MM.1S (cell line): ENCODE measurements at places on chromosomes 7 and 10.

DNA sequence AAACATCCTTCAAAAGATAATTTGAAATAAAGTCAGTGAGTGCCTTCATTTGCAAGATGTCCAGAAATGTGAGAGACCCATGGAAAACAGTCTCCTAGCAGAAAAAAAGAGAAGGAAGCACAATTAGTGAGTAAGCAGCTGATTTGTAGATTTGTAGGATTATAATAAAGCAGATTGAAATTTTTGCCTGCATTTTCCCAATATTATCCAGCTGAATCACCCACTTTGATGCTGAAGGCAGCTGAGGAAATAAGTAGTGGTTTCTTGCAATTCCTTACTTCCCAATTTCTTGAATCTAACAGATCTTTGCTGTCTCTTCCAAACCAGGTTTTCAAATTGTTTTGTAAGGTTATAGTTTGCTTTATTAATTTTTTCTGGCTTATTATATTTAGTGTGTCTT lies 181.4 kb downstream of the GNAT3 start:
- DNase-seq: no peak

- DNase-seq: no peak
These were observed 29.8 kb upstream of the CDC14C start for GRCh38 chr7:48894574-48894973.

DNA sequence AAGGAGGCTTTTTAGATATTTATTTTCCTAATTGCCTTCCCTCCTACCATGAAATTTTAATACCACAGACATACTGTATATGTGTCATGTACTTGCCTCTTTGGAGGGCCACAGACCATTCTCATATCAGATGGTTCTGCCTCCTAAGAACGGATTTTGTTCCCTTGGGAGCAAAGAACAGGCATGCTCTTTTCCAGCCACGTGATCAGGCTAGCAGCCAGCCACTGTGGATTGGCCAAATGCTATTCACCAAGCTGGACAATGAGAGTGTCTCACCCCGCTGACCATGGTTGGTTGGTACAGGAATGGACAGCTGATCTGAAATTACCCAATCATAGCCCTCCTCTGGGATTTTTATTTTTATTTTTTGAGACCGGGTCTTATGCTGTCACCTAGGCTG lies 21.5 kb upstream of the CRHR2 start:
- DNase-seq: no peak

GRCh38 chr10:97784200-97784810 lies 12.5 kb upstream of the SFRP5 start:
- DNase-seq: no peak

- DNase-seq: no peak
These were observed 9.1 kb downstream of the CELF2 start for GRCh38 chr10:11026773-11027172.

DNA sequence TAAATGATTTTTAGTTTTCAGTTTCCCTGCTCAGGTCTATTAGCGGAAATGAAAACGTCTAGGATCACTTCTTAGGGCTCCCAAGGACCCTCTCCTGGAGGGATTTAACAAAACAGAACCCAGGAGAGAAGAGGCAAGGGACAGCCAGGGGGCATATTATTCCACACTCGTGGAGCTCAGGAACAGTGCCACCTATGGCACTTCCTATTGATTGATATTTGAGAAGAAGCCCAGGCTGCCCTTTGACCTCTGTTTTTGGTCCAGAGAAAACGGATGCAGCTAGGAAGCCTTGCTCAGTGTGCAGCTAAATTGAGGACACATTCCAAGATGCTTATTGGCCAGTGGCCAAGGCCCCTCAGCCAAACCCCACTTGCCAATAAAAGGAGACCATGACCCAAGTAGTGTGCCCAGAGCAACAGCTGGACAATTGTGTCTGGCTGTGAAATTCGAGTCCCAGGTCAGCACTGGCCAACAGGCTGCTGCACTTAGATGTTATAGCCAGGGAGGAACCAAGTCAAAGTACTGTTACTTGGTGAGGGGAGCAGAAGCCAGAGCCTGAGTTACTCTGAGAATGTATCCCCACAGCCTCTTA lies 24.0 kb upstream of the GPNMB start:
- no peak for DNase-seq

DNA sequence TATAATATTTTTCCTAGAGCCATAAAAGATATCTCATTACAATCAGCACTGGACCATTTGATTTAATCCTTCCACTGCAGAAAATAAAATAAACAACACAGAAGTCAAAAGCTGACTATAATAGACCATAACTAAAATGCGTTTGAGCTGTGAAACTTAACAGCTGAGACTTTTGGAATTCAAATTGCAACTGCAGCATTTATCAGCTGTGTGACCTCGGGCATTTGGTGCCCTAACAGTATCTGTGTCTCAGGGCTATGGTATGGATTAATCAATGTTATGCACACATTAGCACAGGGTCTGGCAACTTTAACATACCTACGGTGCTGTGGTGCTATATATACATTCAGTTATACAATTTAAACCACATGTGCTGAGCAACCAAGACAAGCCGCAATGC lies 160.1 kb downstream of the COL28A1 start:
- DNase-seq: no peak

DNA sequence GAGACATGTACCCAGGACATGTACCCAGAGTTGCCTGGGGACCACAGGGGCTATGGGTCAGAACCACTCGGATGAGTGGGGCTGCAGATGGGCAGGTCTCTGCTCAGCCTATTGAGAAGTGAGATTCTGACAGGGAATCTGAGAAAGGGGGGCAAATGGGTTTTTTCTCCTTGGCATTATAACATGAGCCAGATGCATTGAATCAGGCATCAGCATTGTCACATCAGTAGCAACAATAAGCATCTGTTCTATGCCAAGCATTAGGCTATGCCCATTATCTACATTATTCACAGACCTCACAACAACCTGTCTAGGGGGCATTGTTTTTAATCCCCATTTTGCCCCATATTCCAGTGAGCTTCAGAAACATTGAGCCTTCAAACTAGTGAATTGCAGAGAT lies 108.2 kb downstream of the PLCE1 start:
- no peak for DNase-seq

DNA sequence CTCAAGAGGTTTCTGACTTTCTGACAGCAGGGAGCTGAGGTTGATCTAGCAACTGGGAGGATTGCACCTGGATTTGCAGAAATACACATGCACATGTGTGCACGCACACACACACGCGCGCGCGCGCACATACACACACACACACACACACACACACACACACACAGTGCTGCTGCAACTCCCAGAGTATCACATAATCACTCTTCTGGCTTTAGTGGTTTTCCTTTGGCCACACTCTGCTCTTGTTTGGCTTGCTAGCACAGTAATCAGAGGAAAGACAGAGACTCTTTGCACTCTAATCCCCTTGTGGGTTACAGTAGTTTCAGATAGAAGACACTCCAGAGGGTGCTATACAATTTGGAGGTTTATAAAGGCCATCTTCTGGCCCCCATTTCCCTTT lies 705.0 kb downstream of the AUTS2 start:
- peak; percentile 32 for DNase-seq
